H54 (cell line): ENCODE measurements at places on chromosomes 2 and 18.

GRCh38 chr2:208363485-208363884 is 43.1 kb upstream of the PTH2R start:
- DNase-seq, result no peak

DNA sequence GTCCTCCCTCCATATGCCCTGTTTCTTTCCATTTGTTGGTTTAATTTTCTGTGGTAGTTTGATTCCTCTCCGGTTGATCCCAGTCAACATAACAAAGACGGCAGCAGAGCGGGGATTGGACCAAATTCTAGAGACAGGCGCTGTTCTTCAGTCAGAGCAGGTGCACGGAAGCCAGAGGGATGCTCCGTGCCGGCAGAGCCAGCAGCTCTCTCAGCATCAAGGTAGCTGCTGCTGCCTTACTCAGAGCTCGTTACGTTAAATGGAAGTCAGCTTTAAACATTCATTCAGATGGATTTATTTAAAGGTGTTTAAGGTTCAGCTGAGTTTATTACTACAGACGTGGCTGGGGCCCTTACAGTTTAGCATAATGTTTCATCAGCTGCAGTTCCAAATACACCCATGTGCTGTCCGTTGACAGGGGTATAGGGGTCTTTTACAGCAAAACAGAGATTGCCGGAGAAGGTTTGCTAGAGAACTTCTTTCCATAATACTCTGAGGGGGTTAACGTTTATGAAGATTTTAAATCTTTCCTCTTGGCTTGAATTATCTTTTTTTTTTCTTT is 497.2 kb upstream of the PIK3C3 start:
- DNase-seq, result no peak

DNA sequence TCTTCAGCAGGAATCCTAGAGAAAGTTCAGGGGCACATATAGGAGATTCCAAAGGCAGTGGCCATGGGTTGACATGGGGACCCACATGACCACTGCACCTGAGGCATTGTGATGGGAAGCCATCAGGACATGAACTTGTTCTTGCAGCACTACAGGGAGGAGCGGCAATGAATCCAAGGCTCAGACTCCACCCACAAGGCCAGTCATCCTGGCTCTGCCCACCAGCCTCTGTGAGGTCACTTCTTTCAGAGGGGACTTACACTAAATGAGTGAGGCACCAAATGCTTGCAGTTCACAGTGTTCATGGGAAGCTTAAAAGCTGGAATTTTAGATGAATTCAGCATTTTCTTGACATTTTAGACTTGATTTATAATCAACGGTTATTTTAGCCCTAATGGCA is 254.2 kb downstream of the SETBP1 start:
- DNase-seq, result no peak

GRCh38 chr2:8488001-8488738 is 193.7 kb upstream of the ID2 start:
- DNase-seq, result no peak
